ENCODE measurements at places on chromosomes 5 and 9.

- no peak for DNase-seq
Observed at GRCh38 chr5:89232139-89232603, 349.2 kb upstream of the MEF2C start.

- no peak for DNase-seq
Observed at GRCh38 chr5:158658446-158659230, 441.1 kb downstream of the EBF1 start.

GRCh38 chr5:153147891-153148623, 342.4 kb upstream of the GRIA1 start:
- no peak for DNase-seq

DNA sequence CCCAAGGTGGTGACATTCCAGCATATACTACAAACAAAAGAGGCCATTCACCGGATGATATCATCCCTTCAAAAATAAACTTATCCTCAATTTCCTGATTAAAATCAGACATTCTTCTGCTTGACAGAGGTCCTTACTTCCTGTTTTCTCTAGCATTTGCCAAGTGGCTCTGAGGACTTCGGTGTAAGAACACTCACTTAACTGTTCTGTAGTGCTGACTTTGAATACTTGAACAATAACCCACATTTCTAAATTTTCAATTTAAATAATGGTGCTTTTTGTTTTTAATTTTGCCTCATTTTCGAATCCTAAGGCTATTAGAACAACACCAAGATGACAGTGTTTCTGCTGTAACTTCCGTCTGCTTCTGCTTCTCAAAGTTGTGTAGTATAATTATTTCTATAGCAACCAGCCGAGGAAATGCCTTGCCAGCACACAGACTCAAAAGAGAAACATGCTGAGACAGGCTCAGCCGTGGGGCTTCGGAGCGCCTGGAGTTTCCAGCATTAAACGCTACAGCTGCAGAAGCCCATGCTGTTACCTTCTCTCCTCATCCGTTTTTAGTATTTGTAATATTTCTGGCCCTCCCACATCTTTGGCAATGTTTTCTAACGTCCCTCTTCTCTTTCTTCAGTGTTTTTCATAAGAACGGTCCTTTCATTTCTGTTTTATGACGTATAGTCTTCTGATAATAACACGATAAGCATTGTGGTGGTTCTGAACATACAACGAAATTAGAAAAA, 19.5 kb upstream of the ANXA1 start:
- DNase-seq = peak; percentile 45

DNA sequence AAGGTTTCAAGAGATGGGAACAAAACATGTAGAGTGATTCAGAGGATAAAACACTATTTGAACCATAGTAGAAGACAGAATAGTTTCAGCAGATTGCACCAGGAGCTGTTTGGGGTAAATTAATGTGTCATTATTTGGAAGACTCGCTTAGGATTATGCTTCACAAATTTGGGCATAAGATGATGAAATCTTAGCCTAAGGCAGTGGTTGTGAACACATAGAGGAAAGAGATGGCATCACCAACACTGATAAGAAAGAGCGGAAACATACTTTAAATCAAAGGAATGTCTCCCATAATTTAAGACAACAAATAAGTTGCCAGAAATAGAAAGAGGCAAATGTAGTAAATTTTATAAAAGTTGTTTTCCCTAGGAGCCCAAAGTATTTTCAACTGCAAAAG, 66.1 kb upstream of the TBCA start:
- DNase-seq = no peak

GRCh38 chr5:175797521-175798038, 73.8 kb upstream of the CPLX2 start:
- DNase-seq = no peak

- no peak for DNase-seq
Observed at GRCh38 chr5:145539201-145539600, 295.9 kb downstream of the PRELID2 start.

DNA sequence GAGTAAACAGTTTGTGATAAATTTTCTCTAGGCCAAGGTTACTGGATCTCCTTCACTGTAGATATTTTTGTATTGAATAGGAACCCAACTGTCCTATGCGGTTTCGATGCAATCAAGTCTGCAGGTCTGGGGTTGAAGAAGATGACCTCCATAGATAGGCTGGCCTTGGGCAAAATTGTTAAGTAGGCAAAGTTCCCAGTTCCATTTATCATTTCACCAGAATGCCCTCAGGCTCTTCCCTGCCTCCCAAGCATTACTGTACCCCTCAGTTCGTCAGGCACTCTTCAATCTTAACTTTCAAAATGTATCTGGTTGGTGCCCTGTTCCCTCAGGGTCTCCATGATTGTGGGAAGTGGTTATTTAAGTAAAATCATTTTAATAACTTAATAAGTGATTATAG, 1802.9 kb upstream of the WWC1 start:
- DNase-seq = no peak

GRCh38 chr9:113540466-113540865, 76.9 kb downstream of the RGS3 start:
- DNase-seq = no peak

DNA sequence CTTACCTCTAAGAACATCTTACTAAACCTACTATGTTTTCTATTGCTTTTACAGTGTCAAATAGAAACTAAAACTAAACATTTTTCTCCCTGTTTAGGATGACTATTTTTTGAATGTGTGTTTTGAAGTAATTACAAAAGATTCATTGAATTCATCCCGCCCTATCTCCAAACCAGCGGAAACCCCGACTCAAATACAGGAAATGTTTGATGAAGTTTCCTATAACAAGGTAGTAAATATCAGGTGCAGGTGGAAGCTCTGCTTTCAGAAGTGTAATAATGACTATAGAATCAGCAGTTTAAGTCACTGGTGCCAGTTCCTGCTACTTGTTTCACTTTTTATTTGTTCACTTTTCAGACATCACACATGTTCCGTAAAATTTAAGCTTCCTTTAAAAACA, 20.0 kb downstream of the ERAP2 start:
- DNase-seq = peak; percentile 79

GRCh38 chr5:123421773-123422172, 1.4 kb downstream of the CEP120 start:
- no peak for DNase-seq

Data from CD4-positive, alpha-beta T cell (primary cell).